ENCODE measurements at places on chromosomes 16 and 17.

- DNase-seq, result no peak
These were observed 5.6 kb upstream of the XPO6 start for GRCh38 chr16:28217326-28217725.

DNA sequence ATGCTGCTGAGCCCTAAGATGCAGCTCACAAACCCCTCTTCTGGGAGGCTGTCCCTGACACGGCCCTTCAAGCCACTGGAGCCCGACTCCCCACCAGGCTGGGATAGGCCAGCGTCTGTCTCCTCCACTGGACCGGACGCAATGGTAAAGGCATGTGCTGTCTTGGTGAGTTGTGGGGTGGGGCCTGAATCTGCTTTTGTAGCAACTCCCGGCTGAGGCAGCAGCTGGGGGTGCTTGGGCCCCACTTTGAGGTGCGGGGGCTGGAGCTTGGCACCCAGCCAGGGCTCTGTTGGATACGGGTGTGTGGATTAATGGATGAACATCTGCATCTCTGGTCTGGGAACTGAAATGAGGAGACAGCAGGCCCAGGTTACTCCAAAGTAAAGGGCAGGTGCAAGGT lies 3.5 kb upstream of the NLRC3 start:
- no peak for DNase-seq

DNA sequence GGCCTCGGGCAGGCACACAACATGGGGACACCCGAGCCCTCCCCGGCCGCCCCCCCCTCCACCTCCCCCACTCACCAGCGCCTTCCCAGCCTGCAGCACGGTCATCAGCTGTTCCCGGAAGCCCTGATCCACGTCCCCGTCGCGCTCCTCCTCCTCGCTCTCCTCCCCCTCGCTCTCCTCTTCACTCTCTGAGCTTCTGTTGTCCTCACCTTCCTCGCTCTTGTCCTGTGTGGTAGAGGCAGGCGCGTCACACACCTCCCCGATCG lies 10.3 kb downstream of the MYBBP1A start:
- no peak for DNase-seq

DNA sequence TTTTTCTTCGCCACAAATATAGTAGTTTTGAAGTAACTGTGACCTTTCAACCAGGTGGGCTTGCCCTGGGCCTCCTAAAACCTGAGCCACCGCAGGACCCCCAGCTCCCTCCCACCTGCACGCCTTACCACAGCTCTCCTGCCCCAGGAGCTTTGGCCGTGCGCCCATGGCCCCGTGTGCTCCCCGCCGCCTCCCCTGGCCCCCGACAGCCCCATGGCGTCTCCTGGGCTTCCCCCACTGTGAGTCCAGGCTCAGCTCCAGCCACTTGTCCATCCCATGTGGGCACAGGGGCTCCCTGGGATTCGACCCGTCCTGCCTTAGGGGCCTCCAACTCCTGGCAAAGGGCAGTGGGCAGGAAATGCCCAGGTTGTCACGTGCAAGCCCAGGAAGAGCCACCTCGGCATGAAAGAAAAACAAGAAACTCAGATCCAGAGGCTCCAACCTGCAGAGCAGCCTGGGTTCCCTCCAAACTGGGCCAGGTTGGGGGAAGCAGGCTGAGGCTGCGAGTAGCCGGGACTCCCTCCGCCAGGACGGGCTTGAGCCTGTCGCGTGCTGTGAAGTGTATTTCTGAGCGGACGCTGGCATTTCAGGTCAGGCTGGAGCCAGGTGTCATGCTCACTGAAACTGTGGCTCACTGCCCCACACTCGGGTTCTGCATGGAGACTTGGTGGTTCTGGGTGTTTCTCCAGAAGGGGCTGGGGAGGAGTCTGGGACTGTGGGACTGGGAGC lies 5.8 kb downstream of the LGALS3BP start:
- no peak for DNase-seq

- no peak for DNase-seq
These were observed 154.3 kb upstream of the MED13 start for GRCh38 chr17:62219221-62219899.

Data from SK-N-MC (cell line).